ENCODE measurements at places on chromosomes 1 and 21.

DNA sequence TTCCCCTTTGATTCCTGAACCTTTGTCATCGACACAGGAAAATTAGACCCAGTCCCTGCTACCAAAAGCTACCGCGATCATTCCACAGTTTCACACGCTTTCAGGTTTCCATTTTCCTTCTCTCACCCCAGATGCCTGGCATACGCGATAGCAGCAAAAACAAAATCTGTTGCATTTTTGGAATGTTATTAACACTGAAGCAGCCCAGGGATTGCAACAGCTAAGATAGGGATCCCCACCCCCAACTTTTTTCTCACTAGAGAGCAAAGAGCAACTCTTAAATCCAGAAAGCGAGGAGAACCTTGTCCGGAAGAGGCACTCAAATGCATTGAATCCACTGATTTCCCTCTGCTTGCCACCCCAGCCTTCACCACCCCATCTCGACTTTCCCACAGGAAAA lies 8.9 kb downstream of the OVAAL start:
- no peak for DNase-seq

DNA sequence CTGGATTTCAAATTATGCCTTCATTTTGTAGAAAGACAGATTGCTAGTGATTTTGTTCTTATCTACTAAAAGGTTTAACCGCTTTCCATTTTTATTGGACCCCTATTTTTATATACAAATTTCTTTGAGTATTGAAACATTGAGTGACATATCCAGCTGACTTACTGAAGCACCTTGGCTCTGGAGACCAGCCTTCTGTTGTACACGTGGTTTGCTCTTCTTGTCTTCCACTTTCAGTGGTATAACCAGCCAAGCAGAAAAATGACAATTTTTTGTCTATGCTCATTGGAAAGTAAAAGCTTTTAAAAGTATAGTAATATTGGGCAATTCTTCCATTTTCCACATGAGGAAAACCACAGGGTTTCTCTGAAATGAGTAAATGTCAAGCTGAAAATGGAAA lies 4.4 kb downstream of the F13B start:
- DNase-seq = no peak

- no peak for DNase-seq
Measured at GRCh38 chr1:183730107-183730724, 74.7 kb upstream of the RGL1 start.

- DNase-seq = no peak
Measured at GRCh38 chr1:94974824-94975223, 47.9 kb upstream of the CNN3 start.

DNA sequence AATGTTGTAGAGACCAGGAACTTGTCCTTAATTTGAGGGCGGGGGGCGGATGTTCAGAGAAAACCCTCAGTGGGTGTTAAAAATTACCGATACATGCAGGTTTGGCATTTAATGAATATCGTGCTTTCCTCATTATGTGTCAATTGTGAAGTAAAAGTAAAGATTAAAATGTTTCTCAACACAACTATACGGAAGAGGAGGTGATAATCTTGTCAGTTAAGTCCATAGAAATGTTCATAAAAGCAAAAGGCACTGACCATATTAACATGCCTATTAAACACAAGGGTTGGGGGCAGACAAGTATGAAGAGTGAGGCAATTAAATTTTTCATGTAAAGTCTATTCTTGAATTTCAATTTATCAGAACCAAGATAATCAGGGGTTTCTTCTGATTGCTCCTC lies 1.3 kb downstream of the BRINP3 start:
- DNase-seq = no peak

All from activated gamma-delta T cell (primary cell).